ENCODE measurements at places on chromosomes 6 and 20.

DNA sequence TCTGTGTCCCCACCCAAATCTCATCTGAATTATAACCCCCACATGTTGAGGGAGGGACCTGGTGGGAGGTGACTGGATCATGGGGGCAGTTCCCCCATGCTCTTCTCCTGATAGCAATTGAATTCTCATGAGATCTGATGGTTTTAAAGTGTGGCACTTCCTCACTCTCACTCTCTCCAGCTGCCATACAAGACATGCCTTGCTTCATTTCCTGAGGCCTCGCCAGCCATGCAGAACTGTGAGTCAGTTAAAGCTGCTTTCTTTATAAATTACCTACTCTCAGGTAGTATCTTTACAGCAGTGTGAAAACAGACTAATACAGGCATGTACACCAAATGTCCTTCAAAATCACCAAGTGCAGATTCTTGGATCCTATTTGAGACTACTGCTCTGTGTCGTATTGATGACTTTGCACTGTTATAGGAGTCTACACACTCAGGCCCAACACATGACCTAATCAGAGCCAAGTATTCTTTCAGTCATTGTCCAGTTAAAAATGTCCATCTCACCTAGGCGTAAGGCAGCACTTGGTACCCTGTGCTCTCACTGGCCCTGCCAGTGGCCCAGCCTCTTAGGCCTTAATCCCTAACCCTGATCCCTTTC is 52.8 kb upstream of the UST start:
- DNase-seq = no peak

DNA sequence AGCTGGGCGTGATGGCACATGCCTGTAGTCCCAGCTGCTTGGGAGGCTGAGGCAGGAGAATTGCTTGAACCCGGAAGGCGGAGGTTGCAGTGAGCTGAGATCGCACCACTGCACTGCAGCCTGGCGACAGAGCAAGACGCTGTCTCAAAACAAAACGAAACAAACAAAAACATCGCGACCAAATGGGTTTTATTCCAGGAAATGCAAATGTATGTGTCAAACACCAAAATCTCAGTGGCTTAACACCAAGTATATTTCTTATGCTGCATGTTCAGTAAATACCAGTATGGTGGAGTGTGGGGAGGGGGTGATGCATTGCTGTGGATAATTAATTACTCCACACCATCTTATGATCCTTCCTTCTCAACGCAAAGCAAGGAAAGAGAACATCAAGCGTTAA is 28.1 kb downstream of the ACTR5 start:
- DNase-seq = no peak

DNA sequence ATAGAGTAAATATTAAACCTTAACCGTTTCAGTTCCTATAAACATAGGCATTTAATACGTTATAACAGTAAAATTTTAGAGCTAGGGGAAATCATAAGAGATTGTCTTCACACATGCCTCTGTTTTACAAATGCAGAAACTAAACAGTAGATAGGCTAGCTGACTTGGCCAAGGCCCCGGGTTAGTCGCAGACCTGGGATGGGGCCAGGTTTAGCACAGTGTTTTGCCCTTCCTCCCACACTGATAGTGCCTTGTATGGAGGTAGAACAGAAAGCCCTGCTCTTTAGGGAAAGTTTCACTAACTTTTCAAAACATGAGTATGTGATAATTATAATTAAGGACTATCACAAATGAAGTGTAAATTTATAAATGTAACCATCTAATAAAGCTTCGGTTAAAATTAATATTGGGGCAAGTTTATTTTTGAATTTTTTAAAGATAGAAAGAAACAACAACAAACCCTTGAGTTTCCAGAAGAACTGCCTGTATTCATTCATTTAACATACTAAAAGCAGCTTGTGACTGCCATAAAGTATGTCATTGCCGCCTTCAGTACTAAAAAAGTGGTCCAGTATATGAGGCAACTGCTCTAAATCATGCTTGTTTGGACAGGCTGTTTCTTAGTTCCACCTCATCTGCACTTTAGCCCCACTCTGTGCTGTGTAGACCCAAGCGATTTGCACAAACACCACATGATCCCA is 62.5 kb upstream of the LOC128125822 start:
- DNase-seq = no peak

DNA sequence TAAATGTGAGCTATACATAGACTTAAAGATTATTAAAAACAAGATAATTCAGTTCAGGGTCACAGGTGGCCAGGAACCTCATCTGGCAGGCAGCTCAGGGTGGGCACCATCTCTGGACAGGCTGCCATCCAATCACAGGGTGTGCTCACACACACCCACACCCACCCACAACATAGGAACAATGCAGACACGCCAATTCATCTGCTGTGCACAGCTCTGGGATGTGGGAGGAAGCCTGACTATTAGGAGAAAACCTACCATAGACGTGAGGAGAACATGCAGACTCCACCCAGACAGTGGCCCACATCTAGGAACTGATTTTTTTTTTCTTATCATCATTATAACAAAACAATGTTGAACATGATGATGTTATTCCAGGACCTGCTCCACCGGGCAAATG is 286.7 kb downstream of the PRL start:
- no peak for DNase-seq

- no peak for DNase-seq
Observed at GRCh38 chr6:108170332-108171290, 4.8 kb downstream of the NR2E1 start.

- no peak for DNase-seq
Observed at GRCh38 chr20:7378864-7379605, 561.2 kb downstream of the HAO1 start.

DNA sequence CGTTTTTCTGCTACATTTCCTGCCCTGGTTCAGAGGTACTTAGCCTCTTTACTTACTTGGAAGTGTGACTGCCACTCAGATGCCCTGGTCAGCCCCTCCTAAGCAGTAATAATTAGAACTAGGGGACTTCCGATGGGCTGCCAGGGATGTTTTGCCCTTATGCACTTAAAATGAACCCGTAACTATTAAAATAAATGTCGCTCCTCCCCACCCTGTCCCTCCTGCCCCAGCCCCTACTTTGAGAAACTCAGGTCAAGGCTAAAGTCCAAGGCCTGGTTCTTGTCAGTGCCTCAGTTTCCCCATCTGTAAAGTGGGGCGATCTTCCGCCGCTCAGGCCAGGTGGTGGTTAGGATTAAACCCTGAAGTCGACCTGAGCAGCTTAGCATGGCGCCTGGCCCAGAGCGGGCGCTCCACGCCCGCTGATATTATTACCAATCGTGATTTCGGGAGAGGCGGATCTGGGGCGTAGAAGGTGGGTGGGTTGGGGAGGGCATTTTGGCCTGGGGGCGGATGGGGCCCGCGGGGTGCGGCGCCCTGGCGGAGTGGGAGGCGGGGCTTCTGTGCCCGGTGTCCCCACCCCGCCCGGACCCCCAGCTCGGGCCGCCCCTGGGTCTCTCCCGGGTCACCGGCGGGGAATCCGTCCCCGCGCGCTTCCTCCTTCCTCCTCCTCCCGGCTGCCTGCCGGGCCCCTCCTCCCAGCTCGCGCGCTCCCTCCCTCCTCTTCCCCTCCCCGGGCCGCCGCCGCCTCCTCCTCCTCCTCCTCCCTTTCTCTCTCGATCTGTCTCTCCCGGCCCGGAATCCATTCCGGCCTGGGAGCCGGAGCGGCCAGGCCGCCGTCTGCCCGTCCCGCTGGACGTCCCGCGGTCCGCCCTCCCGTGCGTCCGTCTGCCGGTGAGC is at the start of gene SRC:
TSS of gene SRC (plus strand) at position 802 of the 897 bp plus-strand sequence. CDS start 38,014 bp downstream, outside the sequence.
- DNase-seq = peak; percentile 59

GRCh38 chr20:40280616-40281015 is 408.4 kb downstream of the MAFB start:
- DNase-seq = no peak

DNA sequence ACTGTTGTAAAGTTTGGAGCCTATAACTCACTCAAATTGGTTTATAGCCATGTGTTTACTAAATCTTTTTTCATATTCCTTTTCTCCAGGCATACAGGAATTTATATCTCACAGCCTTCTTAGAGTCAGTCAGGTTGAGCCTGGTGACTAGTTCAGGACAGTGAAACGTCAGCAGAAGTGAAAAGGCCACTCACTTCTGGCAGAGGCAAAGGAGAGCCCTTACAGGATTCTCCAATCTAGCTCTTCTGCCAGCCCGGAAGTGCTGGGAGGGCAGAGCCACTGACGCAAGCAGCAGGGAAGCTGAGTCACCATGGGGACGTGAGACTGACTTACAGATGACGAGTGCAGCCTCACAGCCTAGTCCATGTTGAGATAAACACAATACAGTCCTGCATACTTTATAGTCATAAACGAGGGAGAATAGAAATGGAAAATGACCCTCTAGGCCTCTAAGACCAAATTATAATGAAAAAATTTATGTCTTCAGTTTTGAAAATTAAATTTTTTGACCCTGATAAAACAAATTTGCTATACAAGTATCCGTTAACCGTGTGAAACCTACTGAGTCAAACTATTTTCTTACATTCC is 1.3 kb downstream of the PXT1 start:
- peak; percentile 59 for DNase-seq

- peak; percentile 42 for DNase-seq
Observed at GRCh38 chr6:7108196-7108963, 619 bp downstream of the RREB1 start.

- no peak for DNase-seq
Observed at GRCh38 chr6:114659513-114659912, 316.7 kb upstream of the HS3ST5 start.

- peak; percentile 62 for DNase-seq
Observed at GRCh38 chr6:123564361-123564760, 72.4 kb downstream of the TRDN start.

DNA sequence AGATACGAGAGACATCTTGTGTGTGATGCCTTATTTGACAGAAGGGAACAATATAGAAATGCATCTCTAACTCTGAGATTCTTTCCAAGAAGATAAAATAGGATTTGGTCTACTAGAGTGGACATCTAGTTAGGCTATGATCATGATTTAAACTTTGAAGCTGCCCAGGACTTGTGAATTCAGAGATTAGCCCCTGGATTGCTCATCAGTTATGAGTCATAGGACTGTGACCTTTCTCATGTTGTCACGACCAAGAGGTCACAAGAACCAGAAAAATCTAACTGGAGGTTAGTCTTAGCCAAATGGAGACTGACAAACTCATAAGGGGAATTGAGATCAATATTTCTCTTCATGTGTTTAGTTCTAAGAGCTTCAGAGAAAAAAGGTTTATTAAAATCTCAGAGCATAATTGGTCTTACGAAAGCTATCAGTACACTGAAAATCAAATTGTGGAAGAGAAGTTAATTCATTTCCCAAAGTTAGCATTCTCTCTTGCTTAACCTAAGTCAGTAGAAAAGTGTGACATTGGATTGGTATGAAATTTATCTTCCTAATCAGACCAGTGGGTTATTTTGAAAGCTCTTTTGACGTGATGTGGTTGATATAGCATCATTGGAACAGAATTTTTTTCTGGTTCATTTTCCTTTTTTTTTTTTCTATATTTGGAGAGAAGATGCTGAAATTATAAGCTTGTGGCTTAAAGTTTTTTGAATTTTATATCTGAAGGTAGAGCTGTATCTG is 245.7 kb downstream of the RNF144B start:
- no peak for DNase-seq

GRCh38 chr6:6889601-6890000 is 218.2 kb upstream of the RREB1 start:
- no peak for DNase-seq

DNA sequence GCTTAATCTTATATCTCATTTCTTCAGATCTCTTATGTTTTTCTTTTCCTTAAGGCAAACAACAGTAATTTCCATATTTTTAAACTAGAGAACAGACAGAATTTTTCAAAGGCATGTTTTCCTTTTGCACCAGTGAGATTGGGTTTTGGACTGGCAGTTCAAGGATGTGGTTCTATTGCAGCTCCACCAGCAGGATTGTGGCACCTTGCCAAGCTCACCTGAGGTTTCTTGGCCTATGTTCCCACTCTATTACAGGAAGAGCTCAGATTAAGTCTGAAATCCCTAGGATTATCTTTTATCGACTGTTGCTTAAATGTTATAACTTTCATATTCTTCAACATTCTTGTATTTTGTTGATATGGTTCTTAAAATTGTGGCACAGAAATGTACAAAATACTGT is 218.9 kb downstream of the PLCB4 start:
- DNase-seq = no peak

GRCh38 chr6:12608016-12608860 is 108.3 kb upstream of the PHACTR1 start:
- DNase-seq = no peak

DNA sequence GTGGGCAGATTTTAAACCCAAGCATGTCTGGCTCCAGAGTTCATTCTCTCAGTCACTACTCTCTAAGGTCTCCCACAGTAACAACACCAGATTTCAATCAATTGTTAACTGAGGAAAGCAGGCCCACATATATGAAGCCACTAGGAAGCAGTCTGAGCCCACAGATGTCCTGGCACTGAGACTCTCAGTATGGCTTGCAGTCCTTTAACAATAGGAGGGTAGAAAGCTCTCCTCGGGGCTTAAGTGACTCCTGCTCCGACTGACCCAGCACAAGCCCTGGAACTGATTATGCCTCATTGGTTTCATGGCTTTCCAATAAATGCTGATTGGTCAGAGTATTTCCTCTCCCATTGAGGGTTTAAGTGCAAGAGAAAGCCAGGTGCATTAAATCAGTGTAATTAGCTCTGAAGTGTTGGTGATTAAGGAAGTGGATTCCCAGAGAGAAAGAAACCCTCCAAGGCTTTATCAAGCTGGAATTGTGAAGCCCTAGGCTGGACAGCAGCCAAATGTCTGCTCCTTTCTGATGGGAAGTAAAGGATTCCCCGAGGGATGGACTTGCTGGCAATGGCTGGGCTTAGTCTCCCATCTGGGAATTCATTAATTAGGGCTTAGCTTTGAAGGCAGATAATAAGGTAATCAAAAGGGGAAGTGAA is 76.6 kb upstream of the PROKR2 start:
- DNase-seq = peak; percentile 59

DNA sequence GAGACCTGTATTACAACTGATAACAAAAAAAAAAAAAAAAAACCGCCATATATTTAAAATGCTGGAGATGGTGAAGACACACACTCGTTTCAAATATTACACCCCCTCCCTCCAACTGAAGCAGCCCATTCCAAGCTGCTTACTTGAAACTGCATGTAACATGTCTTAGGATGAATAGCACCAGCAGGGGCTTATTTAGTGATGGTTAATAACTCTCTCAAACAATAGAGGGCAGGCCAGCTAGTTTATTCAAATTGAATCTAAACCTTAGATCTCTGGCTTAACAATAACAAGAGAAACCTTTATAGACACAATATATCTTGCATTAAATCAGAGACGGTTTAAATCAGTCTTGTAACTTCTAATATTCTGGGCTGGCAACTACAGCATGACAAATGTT is 9.3 kb upstream of the JPH2 start:
- no peak for DNase-seq

GRCh38 chr20:25750765-25751696 is 54.4 kb upstream of the ZNF337 start:
- peak; percentile 76 for DNase-seq

- DNase-seq = no peak
Observed at GRCh38 chr6:53546281-53546680, 1.4 kb upstream of the GCLC start.

DNA sequence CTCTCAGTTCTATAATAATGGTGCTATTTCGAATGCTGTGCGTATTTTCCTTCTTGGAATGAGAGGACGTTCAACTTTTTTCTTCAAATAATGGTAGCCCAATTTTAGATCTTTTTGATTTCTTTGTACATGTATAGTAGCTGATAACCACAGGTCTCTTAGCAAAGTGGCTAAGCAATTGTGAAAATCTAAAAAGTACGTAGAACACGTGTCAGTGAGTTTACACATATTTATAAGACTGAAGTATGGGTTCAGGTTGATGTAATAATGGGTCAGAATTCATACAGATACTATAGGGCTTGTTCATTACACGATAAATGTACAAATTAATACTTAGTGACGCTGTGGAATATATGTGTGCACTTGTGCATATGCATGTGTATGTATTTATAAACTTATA is 1.3 kb downstream of the SMIM13 start:
- DNase-seq = no peak

Data from NCI-H2171 (cell line).